A673 (cell line): ENCODE measurements at places on chromosomes 2 and 18. TPM values are rescaled to one million over a fixed set of nuclear protein-coding genes. Genes with fewer than 3 reads are reported as not detected.

GRCh38 chr18:62069556-62069955, 117.3 kb downstream of the PIGN start:
- no peak for DNase-seq
- H3K4me1 ChIP-seq, result no peaks in the 10 kb centered on the region
- no peak overlapping the region for H3K27ac ChIP-seq
- no peak overlapping the region for H3K4me3 ChIP-seq

GRCh38 chr2:239557516-239557915, 156.7 kb upstream of the HDAC4 start:
- no peak overlapping the region for H3K27ac ChIP-seq
- peaks cover 24% of the 10 kb centered on the region for H3K27me3 ChIP-seq
- no peak for DNase-seq
- H3K36me3 ChIP-seq, result no peaks in the 10 kb centered on the region
- no peaks in the 10 kb centered on the region for H3K4me1 ChIP-seq
- no peak overlapping the region for H3K4me3 ChIP-seq

- DNase-seq, result no peak
- no peak overlapping the region for H3K27ac ChIP-seq
- no peak overlapping the region for H3K4me3 ChIP-seq
- no peaks in the 10 kb centered on the region for H3K36me3 ChIP-seq
Observed at GRCh38 chr2:84694088-84694622, 177.9 kb downstream of the DNAH6 start.

DNA sequence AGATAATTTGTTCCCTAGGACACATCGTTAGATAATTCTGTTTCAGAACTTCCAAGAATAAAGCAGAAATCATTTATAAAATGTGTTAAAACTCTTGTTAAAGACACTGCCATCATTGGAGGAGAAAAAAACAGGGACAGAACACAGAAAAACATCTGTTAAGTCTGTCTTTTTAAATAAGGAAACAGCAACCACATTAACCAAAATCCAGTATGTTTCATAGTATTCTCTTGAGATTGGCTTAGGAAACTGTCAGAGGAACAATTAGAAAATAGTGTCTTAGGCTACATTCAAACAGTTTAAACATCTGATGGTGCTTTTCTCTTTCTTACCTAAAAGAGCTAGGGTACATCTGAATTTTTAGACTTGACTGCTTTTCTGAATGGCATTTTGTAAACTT, 81.6 kb downstream of the PMS1 start:
- no peaks in the 10 kb centered on the region for H3K36me3 ChIP-seq
- H3K27ac ChIP-seq, result no peak overlapping the region
- H3K4me3 ChIP-seq, result no peak overlapping the region

GRCh38 chr2:233491326-233491725, 75.3 kb downstream of the USP40 start:
- H3K36me3 ChIP-seq, result no peaks in the 10 kb centered on the region
- DNase-seq, result no peak
- no peaks in the 10 kb centered on the region for H3K4me1 ChIP-seq
- no peaks in the 10 kb centered on the region for H3K27me3 ChIP-seq
- H3K27ac ChIP-seq, result no peak overlapping the region

DNA sequence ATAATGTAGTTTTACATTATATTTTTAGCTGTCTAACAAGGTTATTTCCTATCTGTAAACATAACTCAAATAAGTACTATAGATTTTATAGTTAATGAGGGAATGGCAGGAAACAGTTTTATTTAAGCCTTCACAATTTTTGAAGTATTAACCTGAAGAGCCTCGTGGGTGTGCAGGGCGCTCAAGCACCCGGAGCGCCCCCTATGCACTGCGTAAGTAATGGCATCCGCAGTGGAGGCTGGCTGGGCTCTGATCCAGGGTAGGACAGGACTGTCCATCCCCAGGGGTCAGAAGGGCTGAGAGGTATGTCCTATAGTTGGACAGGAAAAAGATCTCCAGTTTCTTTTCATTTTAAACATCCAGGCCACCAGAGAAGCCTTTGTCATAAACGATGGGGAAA, 8.2 kb upstream of the GBX2 start:
- peaks cover 35% of the 10 kb centered on the region for H3K4me1 ChIP-seq
- H3K27me3 ChIP-seq, result peaks cover 75% of the 10 kb centered on the region
- H3K27ac ChIP-seq, result no peak overlapping the region
- H3K4me3 ChIP-seq, result no peak overlapping the region

DNA sequence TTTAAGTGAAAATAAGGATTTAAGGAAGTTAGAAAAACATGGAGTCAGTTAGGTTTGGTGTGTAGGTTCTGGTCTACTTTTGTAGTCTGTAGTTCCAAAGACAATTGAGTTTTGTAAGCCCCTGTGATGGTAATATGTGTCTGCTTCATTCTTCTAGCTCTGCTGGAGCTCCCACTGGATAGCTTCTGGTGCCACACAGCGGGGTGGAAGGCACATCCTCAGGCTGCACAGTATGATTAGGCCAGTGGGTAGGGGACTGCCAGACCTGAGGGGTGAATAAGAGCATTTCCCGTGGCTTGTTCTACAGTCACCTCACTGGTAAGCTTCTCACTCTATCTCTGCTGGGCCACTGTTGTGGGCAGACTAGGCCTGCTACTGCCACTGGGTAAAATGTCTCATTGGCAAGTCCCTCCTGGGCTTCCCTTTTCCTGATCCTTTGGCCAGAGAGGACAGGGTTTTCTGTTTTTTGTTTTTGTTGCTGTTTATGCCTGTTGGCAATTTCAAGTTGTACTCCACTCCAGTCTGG, 44.5 kb downstream of the TMEM131 start:
- no peak for DNase-seq
- H3K36me3 ChIP-seq, result no peaks in the 10 kb centered on the region
- H3K4me1 ChIP-seq, result no peaks in the 10 kb centered on the region
- H3K27me3 ChIP-seq, result no peaks in the 10 kb centered on the region

DNA sequence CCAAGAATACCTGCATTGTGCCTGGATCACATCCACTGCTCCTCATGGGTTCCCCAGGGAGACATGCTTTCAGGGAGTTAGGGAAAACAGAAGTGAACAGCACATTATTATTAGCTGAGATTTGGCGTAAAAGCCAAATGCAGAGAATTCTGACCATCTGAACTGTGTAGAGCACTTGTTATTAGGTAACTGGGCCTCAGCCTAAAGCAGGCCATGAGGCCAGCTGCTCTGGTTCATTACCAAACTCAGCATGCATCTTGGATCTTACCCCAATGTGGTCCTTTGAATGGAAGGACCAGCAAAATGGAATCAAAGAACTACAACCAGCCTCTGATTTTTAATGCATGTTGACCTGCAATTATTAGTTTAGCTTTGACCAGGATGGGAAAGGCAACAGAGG, 322.3 kb downstream of the KCNS3 start:
- no peaks in the 10 kb centered on the region for H3K36me3 ChIP-seq
- H3K4me3 ChIP-seq, result no peak overlapping the region
- H3K27me3 ChIP-seq, result no peaks in the 10 kb centered on the region
- no peak for DNase-seq
- H3K4me1 ChIP-seq, result no peaks in the 10 kb centered on the region

GRCh38 chr2:132797556-132797955, 127.6 kb upstream of the LYPD1 start:
- H3K27ac ChIP-seq, result no peak overlapping the region
- H3K4me1 ChIP-seq, result no peaks in the 10 kb centered on the region
- no peaks in the 10 kb centered on the region for H3K36me3 ChIP-seq
- no peaks in the 10 kb centered on the region for H3K27me3 ChIP-seq
- H3K4me3 ChIP-seq, result no peak overlapping the region

DNA sequence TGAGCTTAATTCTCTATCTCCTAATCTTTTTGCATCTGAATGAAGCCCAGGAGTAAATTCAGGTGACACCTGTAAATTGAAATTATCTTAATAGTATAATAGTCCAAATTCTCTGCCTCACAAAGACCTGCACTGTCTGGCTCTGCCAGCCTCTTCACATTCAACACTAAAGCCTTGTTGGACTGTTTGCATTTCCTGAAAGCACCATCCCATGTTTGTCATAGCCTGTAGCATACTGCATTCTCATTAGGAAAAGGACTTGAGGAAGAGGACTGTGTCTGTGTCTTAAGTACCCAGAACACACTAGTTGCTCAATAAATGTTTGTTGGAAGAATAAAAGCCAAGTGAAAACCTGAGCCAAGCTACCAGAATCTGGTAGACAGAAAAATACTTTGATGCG, 42.9 kb upstream of the GRHL1 start:
- H3K4me1 ChIP-seq, result no peaks in the 10 kb centered on the region
- no peak overlapping the region for H3K4me3 ChIP-seq
- no peaks in the 10 kb centered on the region for H3K27me3 ChIP-seq
- DNase-seq, result no peak

- H3K36me3 ChIP-seq, result no peaks in the 10 kb centered on the region
- no peak overlapping the region for H3K27ac ChIP-seq
- no peak for DNase-seq
Observed at GRCh38 chr18:28284132-28284531, 107.2 kb upstream of the CDH2 start.

Gene AGFG1
- total RNA-seq, result 118 and 122 TPM in 2 replicates

Gene REG1B
- total RNA-seq, result not detected in 2 replicates
